ENCODE measurements at places on chromosomes 1 and 21. TPM values are rescaled to one million over a fixed set of nuclear protein-coding genes. Genes with fewer than 3 reads are reported as not detected.

ATP1A4 gene
- 0.31 TPM for total RNA-seq

TEX38 gene
- not detected for total RNA-seq

GRCh38 chr1:115091572-115091971 lies 2.3 kb upstream of the TSPAN2 start:
- no peak for DNase-seq

RLF gene
- 101 TPM for total RNA-seq

DNA sequence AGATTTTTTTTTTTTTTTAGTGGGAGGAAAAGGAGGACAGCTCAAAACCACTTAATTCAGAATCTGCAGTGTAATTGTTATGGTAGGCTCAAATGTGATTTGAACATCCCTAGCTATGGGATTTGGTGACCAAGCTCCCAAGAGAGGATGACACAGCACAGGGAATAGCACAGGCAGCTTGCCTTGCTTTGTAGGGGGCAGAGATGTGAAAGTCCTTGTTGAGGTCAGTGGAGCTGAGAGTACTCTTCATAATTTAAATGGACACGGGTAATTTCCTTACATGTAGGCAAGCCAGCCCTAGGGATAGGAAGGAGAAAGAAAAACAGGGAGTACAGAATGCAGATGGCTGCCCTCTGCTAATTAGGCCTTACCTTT lies 3.2 kb upstream of the UCK2 start:
- no peak for DNase-seq

CLCA1 gene
- 0.16 TPM for total RNA-seq

PLA2G2C gene
- not detected for total RNA-seq

DNA sequence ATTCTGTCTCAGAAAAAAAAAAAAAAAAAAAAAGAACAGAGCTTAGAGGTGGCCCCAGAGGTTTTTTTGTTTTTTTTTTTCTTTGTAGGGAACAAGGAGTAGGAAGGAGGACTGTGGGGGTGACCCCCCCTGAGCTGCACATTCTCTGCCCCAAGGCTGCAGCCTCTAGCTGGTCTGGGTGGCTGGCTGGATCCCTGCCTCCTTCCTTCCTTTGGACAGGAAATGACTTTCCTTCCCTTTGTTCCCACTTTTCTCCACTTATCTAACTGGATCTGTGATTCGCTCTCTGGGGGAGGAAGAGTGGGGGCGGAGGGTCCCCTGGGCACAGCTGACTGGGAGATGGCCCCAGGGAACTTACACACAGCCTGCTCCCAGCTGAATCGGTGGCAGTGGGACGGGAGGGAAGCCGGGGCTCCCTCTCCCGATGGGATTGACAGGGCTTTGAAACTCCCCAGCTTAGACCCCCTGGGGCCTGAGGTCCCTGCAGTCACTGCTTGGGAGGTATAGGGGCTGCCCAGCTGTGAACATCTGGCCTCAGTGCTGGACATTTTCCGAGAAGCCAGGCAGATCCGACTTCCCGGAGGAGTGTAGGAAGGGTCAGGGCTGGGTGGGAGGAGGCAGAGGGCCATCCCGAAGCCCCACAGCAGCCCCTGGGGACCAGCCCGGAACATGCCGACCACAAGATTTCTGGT lies 2.1 kb downstream of the FBLIM1 start:
- DNase-seq, result no peak

DNA sequence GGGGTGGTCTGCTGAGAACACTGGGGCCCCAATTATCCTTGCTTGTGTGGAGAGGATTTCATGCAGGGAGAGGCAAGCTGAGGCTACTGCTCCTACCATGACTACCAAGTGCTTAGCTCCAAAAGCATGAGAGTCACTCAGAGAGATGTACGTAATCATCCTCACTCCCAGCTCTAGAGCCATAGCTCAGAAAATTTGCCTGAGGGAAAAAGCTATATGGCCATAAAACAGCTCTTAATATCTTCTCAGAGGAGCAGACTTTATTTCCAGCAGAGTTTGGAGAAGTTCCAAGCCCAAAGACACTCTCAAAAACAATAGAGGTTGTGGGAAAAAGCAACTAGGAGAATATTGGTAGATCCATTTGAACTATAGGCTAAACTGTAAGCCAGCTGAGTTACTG lies 106.4 kb upstream of the PBX1 start:
- no peak for DNase-seq

DNA sequence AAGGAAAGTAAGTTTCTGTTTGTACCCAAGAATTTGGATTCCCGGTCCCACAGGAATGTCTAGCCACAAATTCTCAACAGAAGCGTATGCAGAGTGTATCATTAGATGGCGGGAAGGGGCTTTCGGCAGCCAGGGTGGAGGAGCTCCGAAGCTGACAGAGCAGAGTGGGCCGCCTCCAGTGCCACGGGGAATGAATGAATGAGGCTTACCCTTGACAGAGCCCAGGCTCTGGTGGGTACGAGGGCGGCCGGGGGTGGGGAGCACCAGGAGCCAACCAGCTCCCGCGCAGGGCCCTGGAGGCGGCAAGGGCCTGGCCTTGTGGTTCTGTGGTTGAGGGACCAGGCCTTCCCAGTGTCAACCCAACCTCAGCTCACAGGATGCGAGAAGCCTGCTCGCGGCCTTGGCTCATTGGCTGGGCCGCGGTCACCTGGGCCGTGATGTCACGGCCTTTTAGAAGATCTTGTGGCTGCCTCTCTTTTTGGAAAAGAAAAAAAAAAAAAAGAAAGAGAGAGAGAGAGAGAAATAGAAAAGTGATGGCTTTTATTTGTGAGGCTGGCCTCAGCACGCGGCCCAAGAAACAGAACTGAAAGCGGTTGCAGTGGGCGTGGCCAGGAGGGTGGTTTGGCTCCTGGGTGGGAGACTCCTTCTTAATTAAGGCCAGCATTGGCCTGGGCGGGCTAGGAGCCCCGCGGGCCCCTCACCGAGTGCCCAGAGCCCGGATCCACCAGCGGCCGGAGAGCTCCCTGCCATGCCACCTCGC lies 34.9 kb upstream of the RUNX3 start:
- DNase-seq, result no peak

OBSCN gene
- total RNA-seq, result 42.4 TPM

DNA sequence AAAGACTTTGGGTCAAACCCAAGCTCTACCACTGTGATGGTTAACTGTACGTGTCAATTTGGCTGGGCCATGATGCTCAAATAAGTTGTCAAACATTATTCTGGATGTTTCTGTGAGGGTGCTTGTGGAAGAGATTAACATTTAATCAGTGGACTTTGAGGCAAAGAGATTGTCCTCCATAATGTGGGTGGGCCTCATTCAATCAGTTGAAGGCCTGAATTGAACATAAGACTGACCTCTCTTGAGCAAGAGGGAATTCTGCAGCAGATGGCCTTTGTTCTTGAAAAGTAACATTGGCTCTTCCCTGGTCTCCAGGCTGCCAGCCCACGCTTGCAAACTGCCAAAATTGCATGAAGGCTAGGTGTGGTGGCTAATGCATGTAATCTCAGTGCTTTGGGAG lies 94.5 kb upstream of the SPATA6 start:
- DNase-seq, result no peak

SEC16B gene
- 0.78 TPM for total RNA-seq

DNA sequence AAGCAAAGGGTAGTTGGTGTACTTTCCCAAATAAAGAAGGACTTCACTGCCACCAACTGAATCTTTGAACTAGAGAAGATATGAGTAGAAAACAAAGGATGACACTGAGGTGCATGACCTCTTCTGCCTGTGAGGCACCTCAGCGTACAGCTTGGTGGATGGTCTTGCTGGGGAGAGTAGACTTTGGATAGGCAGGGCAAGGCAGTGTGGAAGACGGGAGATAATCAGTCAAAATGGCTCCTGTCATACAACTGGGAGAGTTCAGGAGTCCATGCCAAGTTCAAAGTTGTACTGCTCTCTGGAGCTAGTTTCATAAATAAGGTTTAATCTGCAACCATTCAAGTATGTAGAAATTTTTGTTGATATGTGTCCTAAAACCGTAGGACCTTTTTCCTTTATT lies 143.4 kb downstream of the BARHL2 start:
- DNase-seq, result no peak

- no peak for DNase-seq
Measured at GRCh38 chr1:167602840-167603239, 27.2 kb upstream of the RCSD1 start.

DNA sequence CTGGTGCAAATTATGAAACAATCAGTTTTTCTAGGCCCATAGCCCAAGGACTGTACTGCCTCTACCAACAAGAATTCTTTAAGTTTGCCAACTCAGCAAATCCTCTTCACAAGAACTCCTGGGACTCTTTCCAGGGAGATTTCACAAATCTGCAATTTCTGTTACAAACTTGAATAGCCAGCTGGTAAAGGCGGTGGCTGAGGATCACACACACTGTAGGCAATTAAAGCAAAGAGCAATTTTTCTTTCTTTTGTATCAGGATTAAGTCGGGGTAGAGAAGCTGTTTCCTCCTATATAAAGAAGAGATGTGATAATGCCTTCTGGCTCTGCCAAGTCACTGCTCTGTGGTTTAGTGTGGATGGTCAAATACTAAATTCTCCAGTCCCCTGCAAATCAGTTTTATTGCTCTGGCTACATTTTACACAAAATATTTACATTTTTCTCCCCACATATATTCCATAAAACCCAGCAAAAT lies 1.7 kb downstream of the ALDH9A1 start:
- no peak for DNase-seq

DNA sequence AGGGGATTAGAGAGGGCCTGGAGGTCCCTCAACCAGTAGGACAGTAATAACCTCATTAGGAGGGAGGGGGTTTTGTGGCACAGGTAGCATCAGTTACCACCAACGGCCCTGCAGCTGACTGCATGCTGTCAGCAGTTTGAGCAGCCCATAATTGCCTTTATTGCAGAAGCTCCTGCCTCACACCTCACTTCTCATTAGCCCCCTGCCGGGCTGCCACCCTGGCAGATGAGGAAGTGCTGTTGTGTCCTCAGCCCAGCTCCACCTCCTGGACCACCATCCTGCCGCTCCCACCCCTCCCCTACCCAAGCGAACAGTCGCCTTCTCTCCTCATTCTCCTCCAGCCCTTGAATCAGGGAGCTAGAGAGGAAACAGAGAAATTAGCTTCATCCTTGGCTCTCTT lies 237.4 kb downstream of the LMX1A start:
- no peak for DNase-seq
